SK-N-DZ (cell line): ENCODE measurements at places on chromosomes 16 and 17.

GRCh38 chr17:10305398-10305797 is 67.4 kb downstream of the MYH13 start:
- no peak for DNase-seq

DNA sequence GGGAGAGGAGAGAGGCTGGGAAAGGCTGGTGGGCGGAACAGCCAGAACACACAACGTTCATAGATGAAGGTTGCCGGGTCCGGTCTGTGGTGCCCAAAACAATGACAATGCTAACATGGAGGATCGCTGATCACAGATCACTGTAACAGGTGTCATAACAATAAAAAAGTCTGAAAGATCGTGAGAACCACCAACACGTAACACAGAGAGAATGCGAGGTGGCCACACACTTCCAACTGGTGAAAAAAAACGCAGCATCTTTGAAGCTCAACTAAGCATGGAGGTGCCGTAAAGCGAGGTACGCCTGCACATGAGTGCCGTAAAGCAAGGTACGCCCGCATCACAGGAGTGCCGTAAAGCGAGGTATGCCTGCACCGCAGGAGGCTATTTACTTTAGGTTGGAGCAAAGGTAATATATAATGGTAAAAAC is 42.3 kb downstream of the ABR start:
- no peak for DNase-seq

DNA sequence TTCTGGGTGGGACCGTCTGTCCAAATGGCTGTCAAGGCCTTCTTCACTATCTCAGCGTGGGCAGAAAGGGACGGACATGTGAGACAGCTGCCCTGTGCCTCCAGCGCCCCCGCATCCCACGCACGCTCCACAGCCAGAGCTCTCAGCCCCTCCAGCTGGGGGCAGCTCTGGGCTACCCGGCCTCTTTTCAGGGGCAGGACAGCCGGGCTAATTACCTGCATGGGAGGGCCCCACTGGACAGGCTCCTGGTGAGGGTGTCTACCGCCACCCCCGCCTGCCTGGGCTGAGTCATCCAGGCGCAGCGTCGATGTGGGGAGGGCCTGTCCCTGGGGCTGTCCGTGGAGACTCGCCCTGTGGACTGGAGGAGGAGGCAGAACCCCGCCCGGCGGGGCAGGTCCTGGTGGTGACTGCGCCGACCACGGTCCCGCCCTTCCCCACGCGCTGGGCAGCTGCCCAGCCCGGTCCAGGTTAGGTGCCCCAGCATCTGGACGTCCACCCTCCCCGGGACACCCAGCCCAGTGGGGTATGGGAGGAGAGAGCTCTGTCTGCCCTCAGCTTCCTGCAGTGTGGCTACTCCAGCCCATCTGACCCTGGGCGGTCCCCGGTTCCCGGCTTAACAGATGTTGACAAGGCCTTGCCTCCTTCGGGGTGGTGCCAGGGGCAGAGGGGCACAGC is 5.9 kb upstream of the METRNL start:
- DNase-seq: no peak

- DNase-seq: peak; percentile 55
Measured at GRCh38 chr17:32124985-32125847, 17.1 kb upstream of the RHOT1 start.

DNA sequence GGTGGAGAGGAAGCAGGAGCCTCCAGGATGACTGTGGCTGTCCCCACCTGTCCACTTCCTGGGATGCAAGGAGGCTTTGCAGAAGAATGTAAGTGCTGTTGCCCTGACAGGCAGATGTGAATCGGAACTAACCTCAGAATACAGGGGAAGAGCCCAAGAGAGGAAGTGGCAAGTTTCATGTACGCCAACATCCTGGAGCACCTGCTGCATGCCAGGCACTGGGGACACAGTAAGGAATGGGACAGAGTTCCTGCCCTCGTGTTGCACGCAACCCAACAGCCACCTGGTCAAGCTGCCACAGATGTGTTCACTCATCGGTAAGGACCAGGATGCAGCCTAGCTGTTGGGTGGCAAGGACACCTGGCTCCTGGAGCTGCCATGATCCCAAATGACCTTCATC is 98.6 kb upstream of the RPL38 start:
- no peak for DNase-seq

DNA sequence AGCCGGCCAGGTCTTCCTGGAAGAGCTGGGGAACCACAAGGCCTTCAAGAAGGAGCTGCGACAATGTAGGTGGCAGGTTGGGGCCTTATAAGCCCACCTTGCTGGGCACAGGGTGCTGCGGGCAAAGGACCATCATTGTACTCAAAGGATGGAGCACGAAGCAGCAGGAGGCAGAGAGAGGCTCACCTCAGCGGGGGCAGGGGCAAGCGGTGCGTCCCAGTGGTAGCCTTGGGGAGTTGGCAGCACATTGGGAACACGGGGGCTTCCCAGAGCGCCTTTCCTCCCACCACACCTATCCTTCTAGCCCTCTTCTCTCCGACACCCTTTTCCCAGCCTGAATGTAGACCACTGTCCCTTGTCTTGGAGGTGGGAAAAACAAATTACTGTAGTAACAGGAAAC is 2.1 kb downstream of the CNP start:
- no peak for DNase-seq

GRCh38 chr16:1089822-1090619 is 6.0 kb downstream of the C1QTNF8 start:
- no peak for DNase-seq

DNA sequence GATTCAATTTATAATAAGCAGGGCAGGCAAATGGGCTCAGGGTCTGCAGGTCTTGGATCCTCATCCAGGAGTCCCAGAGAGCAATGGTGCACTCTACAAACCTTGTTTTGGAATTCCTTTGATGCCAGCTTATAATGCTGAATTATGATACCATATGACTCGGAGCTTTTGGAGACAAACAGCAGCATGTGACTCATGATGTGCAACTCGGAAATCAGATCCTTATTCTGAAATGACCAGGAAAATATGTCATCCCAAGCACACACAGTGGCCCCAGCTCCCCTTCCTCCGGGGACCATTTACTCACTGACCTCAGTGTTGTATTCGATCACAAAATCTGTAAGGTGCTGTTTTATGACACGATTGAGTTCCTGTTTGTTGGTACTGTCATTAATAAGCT is 20.2 kb upstream of the UMOD start:
- DNase-seq: no peak
